KBM-7 (cell line): ENCODE measurements at places on chromosomes 2 and 18.

DNA sequence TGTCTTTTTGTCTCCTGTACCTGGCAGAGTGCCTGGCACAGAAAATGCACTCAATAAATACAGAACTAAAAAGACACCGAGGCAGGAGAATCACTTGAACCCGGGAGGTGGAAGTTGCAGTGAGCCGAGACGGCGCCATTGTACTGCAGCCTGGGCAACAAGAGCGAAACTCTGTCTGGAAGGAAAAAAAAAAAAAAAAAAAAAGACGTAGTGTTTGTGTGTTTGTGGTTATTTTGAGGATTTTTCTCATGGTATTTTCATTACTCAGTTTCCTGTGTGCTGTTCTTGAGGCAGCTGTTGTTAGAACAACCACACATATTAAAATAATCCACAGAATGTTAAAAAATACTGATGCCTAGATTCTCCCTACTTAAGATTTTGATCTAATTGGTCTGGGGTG, 519.2 kb upstream of the SPHKAP start:
- DNase-seq: no peak

GRCh38 chr2:48397846-48398245, 132.1 kb upstream of the STON1 start:
- DNase-seq: no peak

GRCh38 chr2:3951131-3951954, 248.0 kb downstream of the DCDC2C start:
- DNase-seq: no peak

DNA sequence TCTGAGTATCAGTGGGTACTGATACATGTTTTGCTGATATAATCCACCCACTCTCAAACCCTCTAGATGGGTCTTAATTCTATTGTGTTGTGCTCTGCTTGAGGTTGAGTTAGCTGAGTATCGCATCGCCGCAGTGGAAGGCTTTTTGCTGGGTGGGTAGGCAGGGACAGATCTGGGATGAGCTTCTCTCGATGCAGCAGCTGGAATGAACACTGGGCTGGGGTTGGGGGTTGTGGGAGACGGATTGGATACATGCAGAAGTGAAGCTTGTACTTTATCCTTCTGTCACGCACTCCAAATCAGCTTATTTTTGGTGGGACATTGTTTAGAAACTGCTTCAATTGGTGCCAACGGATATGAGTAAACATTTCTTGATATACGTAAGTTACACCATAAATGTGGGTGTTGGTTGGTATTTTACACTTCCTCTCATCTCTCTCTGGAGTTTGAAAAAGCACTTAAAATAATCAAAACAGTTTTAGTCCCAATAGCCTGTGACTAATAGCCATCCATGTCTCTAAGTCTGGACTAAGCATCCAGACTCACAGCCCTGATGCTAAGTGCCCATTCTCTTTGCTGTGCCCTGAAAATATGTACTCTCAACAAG, 107.1 kb downstream of the POLE4 start:
- no peak for DNase-seq

GRCh38 chr2:68258851-68259250, 6.5 kb upstream of the PPP3R1 start:
- DNase-seq: no peak

DNA sequence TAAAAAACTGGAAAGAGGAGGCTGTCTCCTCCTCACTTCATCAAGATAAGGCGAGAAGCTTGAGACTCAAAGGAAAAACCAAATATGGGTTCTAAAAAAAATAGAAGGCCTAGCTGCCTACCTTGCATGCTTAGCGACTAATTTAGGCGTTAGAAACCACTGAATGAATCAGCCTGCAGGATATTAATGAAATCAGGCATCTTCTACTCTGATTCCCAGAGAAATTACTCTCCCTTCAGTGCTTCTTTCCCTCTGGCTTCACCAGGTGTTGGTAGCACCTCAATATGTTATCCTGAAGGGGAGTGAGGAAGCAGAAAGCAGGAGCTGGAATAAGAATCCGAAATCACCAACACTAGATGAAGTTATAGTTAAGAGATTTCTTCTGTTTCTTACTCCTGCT, 749.8 kb upstream of the NRXN1 start:
- DNase-seq: no peak

GRCh38 chr2:230209422-230210051, 10.2 kb downstream of the SP110 start:
- peak; percentile 54 for DNase-seq

DNA sequence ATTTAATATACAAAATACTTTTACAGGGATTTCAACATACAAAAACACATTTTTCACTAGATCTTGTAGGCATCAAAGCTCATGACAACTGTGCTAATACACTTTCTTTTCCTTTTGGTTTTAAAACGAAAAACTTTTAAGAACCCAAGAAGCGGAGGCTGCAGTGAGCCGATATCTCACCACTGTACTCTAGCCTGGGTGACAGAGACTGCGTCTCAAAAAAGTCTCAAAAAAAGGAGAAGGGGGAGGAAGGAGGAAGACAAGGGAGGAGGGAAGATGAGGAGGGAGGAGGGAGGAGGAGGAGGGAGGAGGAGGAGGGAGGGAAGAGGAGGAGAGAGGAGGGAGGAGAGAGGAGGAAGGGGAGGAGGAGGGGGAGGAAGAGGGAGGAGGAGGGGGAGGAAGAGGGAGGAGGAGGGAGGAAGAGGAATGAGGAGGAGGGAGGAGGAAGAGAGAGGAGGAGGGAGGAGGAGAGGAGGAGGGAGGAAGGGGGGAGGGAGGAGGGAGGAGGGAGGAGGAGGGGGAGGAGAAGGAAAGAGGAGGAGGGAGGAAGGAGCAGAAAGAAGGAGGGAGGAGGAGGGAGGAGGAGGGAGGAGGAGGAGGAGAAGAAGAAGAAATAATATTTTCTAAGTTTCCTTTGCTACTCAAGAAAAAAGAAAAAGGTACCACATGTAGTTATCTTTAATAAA, 13.8 kb downstream of the ROCK2 start:
- DNase-seq: peak; percentile 35

DNA sequence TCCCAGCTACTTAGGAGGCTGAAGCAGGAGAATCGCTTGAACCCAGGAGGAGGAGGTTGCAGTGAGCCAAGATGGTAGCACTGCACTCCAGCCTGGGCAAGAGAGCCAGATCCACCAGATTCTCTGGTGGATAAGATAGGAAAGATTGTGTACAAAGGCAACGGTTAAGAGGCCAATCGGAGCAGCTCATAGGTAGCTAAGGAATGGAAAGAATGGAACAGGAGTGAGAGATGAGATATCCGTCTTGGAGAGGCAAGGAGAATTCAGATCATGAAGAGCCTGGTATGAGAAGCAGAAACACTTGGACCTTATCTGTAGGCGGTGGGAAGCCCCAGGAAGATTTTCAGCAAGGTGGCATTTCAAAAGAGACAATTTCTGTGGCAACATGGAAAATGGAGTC, 27.1 kb downstream of the TTR start:
- no peak for DNase-seq

DNA sequence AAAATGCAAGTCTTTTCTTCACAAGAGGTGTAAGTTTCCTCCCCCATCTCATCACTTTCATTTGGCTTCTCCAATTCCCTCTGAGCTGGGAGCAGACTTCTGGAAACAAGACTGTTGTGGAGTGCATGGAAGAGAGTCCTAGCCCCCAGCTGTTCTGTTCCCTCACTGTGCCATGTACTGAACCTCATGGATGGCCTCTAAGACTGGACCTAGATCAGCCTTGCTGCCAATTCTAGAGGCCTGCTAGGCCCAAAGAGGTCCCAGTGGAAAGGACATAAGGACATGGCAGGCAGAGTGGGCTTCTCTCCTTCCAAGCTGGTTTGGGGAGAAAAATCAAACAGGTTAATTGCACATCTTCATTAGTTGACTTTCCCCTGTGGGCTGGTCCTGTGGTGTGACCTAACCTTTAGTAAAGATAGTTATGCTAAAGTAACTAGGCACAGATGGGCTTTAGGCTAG, 7.3 kb upstream of the CETN1 start:
- no peak for DNase-seq

- no peak for DNase-seq
Measured at GRCh38 chr2:94982675-94983074, 42.8 kb upstream of the MAL start.

DNA sequence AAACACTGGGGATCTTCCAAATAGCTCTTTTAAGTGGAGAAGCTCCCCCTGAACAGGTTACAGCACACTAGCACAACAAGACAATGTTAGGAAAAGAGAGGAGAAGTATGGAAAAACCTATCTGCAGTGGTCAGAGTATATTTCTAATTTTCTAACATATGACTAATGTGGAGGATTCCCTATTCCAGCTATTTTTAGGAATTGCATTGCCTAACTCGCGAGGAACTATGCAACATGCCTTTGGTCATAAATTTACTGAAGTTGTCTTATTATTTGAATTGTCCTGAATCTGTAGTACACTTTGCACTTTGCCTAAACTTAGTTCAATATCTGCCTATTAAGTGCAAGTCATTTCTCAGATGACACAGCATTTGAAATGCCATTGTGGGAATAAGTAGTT, 381.4 kb downstream of the CCDC85A start:
- no peak for DNase-seq

GRCh38 chr2:206245265-206245672, 29.2 kb upstream of the ZDBF2 start:
- peak; percentile 9 for DNase-seq

GRCh38 chr2:229170916-229171315, 100.2 kb downstream of the PID1 start:
- no peak for DNase-seq

GRCh38 chr2:121202541-121203310, 82.3 kb downstream of the TFCP2L1 start:
- DNase-seq: no peak

DNA sequence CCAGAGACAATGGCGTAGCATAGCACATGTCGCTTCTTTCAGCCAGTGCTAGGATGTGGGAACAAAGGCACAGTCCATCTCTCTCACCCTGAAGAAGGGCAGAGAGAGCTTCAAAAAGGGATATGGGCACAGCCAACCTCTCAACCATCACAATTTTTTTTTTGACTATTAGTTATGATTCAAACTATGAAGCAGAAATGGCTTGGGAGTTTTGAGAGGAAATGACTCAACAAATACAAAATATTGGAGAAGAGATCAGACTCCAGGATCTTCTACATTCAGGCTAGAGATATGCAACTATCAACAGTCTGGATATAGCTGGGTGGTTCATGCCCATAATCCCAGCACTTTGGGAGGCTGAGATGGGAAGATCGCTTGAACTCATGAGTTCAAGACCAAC, 109.1 kb downstream of the MCFD2 start:
- DNase-seq: no peak

DNA sequence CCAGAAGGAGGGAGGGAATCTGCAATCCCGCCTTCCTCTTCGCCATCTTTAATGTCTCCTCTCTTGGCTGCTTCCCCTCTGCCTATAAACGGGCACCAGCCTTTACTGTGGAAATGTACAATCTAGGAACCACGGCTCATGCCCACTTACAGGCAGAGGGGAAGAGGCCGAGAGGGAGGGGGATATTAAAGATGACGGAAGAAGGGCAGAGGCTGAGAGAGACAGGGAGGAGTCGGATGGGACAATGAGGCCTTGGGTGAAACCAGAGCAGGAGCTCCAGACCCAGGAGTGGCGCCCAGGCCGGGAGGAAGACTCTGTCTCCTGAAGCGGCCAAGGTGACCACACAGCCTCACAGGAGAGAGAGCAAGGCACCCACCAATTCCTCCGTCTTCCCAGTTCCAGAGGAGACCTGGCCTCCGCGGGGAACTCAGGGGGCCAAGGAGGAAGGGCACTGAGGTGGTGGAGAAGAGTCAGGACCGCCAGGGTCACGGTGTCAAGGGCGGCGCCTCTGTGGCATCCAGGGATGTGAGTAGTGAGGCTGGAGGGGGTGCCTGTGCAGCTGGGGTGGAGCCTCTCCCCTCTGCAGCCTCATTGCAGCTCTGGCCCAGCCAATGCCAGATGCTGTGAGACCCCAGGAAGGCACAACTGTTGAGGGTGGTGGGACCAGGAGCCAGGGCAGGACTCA, 67.8 kb downstream of the CIB4 start:
- no peak for DNase-seq

DNA sequence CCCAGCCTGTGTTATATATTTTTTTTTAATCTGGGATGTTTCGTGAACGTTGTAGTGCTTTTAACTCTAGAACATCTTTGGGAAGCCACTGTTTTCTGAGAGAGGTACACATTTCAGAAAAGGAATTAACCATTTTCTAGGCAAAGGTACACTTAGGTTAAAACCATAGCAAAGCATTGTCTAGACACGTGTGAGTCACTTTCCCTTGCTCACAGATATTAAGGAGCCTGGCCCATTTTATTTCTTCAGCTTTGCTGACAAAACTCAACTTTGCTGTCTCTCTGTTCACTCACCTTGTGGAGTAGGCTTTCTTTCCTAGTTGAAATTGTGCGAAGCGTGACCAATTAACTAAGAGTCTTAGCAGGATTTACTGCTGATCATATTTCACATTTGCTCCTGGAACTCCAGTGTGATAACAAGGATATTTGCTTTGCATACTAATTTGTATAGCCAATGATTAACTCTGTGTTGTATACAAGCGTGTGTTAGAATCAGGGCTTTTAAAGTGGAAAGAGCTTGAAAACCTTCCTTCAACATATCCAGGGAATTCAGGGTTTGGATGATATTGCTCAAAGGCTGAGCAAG, 215.0 kb upstream of the AGAP1 start:
- no peak for DNase-seq

DNA sequence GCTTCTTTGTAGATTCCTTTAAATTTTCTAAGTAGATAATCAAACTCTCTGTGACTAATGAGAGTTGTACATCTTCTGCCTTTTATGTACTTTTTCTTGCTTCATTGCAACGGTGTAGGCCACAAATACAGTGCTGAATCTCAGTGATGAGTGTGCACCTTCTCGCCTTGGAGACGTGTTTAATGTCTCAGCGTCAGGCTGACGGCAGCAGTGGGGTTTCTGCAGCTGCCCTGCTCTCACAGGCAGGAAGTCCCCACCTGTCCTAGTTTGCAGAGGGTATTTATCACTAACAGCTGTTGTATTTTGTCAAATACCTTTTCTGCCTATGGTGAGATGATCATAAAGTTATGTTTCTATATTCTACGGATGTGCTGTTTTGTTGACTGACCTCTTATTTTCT, 13.3 kb downstream of the AGXT start:
- no peak for DNase-seq

- no peak for DNase-seq
Measured at GRCh38 chr2:196174404-196174803, 3.0 kb upstream of the STK17B start.

- no peak for DNase-seq
Measured at GRCh38 chr2:185674232-185674631, 64.4 kb upstream of the FSIP2 start.

DNA sequence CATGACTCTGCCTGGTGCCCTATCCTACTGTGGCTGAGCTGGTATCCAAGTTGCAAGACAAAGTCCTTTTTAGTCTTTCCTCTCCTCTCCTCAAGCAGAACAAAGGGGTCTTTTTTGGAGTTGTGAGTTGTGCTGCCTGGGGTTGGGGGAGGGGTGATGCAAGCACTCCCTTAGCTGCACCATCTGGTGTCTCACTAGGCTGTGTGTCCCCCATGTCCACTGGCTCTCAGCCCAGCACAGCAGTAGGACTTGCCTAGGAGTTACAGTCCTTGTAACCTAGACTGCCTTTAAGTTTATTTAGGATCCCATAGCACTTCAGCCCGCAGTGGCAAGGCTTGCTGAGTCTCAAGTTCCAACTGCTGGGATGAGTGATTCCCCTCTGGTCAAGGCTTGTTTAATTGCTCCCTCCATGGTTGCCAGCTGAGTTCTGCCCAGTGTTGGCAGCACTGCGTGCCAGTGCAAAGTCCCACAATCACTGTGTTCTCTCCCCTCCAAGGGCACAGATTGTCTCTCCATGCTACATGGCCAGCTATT, 13.2 kb upstream of the ILKAP start:
- no peak for DNase-seq

- DNase-seq: no peak
Measured at GRCh38 chr2:106025796-106026195, 168.3 kb downstream of the UXS1 start.
